ENCODE measurements at places on chromosomes 5 and 9.

DNA sequence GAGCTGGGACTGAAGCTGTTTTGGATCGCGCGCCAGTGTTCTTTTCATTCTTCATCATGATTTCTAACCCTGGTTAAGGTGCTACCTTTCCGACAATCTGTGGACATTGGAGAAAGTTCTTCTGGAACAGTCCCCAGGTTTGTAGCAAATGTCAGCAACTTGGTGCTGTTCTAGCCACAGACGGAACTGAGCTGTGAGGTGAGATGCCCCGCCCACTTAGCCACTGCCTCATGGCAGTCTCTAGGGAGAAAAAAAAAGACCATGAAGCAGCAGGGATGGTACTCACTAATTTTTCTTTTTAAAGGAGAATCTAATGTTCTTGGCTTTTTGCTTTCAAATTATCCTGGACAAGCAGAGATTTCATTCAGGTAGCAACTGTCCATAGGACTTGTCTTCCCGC lies 72.1 kb upstream of the STK32A start:
- no peak for DNase-seq

GRCh38 chr5:43461066-43461465 lies 22.6 kb downstream of the TMEM267 start:
- DNase-seq: no peak

- no peak for DNase-seq
Observed at GRCh38 chr9:134396825-134397224, 70.6 kb downstream of the RXRA start.

GRCh38 chr5:154406231-154406630 lies 39.6 kb upstream of the SAP30L start:
- no peak for DNase-seq

- DNase-seq: no peak
Observed at GRCh38 chr5:71922584-71923106, 184.6 kb upstream of the MAP1B start.

GRCh38 chr5:123997064-123997461 lies 485.1 kb downstream of the CSNK1G3 start:
- DNase-seq: no peak

DNA sequence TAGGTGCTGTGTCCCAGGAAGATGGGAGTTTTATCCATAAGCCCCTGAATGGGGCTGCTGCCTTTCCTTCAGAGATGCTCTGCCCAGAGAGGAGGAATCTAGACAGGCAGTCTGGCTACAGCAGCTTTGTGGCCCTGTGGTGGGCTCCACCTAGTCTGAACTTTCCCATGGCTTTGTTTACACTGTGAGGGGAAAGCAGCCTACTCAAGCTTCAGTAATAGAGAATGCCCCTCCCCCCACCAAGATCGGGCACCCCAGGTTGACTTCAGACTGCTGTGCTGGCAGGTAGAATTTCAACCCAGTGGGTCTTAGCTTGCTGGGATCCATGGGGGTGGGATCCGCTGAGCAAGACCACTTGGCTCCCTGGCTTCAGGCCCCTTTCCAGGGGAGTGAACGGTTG lies 100.9 kb upstream of the DPYSL3 start:
- no peak for DNase-seq

DNA sequence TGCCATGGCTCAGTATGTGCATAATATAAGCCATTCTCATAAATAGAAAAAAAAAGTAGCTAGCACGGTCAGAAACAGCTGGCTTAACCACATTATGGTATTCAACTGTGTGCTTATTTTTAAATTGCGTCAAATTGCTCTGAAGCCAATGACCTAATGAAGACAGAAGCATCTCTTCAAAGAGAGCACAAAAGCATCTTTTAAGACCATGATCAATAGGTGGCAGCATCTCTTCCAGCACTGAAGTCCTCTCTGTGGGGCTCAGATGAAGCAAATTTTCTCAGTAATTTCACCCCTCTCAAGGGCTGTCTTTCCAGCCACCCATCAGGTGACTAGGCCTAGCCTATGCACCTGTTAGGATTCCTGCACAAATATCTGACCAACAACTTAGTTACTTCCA lies 251.4 kb downstream of the GLIS3 start:
- no peak for DNase-seq

DNA sequence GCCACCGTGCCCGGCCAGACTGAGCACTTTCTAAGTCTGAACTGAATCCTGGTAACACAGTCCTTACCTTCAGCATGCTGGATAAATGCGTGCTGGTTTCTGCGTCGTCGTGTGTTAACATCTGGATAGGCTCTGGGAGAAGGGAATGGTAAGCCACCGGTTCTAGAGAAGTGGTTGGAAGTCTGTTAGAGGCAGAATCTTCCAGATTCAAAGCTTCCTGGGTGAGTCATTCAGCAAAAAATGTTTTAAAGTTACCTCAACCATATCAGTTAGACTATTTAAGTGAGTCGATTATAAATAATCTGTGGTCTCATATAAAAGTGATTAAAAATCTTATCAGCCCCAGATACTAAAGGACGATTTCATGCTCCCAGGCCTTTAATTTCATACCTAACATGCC lies 256.5 kb upstream of the NFIL3 start:
- DNase-seq: no peak

DNA sequence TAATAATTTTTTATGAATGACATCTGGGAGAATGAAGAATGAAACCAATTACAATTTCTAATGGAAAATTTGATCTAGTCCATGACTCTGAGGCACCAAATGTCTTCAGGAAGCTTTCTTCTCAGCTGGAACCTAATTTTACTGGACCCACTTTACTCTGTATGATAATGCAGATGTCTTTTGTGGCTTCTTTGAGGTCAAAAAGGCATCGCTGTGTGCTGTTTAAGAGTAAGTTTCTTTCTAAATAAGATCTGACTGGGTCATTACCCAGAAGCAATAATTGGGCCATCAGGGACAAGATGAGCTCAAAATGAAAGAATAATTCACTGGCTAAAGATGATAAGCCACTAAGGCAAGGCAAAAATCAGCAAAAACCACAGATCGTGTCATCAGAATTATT lies 633.4 kb downstream of the PSAT1 start:
- no peak for DNase-seq

- DNase-seq: no peak
Observed at GRCh38 chr5:110536120-110537115, 190.1 kb downstream of the TMEM232 start.

- DNase-seq: no peak
Observed at GRCh38 chr9:71795097-71795813, 26.9 kb upstream of the CEMIP2 start.

GRCh38 chr5:180012316-180012715 lies 59.2 kb downstream of the RNF130 start:
- no peak for DNase-seq

DNA sequence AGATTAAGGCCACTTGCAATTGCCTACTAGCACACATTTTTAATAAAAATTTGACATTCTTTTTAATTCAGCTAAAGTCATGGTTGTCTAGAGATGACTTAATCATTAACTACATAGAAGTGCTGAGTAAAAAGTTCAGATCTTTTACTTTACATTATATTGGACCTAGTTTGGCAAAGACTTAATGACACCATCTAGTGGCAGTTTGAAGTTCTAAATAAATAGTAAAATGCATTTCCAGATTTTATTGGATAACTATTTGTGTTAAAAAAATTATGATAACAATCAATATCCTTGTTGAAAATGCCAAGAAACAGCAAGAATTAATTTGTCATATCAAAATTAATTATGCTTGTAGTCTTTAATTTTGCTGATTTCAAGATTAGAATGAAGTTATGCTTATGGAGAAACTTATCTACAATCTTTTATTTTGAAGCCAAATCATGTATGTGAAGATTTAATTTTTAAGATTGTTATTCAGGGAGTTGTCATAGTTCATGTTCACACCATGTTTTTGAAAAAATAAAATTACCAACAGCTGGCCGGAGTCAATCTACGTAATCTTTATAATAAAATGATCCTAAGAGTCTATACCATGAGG lies 69.6 kb upstream of the PJA2 start:
- DNase-seq: no peak

DNA sequence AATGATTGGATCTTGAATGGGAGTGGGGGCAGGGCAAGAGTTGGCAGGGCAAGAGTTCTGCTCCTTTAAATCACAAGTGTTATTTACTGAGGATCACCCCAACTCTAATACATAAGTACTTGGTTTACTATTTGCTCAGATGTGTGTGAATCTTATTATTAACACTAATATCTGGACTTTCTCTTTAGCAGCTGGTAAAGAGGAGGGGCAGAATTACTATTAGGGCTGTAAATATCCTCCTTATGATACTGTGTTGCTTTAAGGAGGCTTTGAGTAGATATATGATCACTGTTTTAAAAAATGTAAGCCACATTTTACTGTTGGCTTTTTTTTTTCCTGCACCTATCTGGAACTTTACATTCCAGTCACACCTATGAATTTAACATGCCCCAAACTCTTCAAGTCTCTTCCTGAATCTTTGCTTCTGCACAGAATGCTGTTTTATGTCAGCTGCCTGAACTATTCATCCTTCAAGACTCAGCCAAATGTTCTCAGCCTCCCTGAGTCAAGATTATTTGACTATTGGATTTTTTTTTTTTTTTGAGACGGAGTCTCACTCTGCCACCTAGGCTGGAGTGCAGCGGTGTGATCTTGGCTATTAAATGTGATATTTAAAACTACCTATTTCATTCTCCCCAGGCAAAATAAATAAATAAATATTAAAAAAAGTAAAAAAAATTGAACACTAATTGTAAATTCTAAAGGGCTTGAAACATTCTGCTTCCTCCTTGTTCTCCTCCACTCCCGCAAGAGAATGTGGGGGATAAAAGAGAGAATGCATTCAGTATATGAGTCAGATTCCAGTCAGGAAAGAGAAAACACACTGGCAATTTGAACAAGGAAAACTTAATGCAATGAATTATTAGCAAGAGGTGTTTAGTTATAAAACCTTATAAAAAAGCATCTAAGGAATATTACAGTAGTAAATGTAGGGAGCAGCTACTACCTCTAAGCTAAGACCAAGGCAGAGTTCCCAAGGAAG lies 99.3 kb downstream of the FOCAD start:
- no peak for DNase-seq

GRCh38 chr5:37272511-37272910 lies 23.3 kb upstream of the CPLANE1 start:
- DNase-seq: no peak

DNA sequence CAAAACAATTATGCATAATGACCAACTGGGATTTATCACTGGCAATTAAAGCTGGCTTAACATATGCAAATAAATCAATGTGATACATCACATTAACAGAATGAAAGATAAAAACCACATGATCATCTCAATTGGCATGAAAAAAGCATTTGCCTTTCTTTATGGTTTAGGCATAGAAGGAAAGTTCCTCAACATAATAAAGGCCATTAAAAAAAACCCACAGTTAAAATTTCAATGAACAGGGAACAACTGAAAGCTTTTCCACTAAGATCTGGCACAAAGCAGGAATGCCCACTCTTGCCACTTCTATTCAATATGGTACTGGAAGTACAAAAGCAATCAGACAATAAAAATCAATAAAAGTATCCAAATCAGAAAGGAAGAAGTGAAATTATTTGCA lies 151.2 kb upstream of the CD180 start:
- no peak for DNase-seq

- no peak for DNase-seq
Observed at GRCh38 chr9:80066931-80067330, 495.2 kb downstream of the TLE4 start.
